ENCODE measurements at places on chromosomes 2 and 18.

GRCh38 chr18:79684283-79684631 lies 4.7 kb downstream of the CTDP1 start:
- DNase-seq = no peak
- no peak overlapping the region for H3K27ac ChIP-seq
- no peak overlapping the region for H3K4me3 ChIP-seq
- H3K27me3 ChIP-seq = peaks cover 5% of the 10 kb centered on the region
- peaks cover 9% of the 10 kb centered on the region for H3K4me1 ChIP-seq

- no peaks in the 10 kb centered on the region for H3K36me3 ChIP-seq
- DNase-seq = no peak
- peaks cover 4% of the 10 kb centered on the region for H3K4me1 ChIP-seq
- no peak overlapping the region for H3K4me3 ChIP-seq
- no peaks in the 10 kb centered on the region for H3K27me3 ChIP-seq
These were observed 53.1 kb upstream of the NRP2 start for GRCh38 chr2:205629091-205629776.

GRCh38 chr18:68478246-68478645 lies 236.7 kb downstream of the TMX3 start:
- no peaks in the 10 kb centered on the region for H3K36me3 ChIP-seq
- no peaks in the 10 kb centered on the region for H3K4me1 ChIP-seq
- no peak overlapping the region for H3K27ac ChIP-seq

GRCh38 chr2:233367586-233367985 lies 13.3 kb downstream of the DGKD start:
- no peaks in the 10 kb centered on the region for H3K27me3 ChIP-seq
- H3K36me3 ChIP-seq = no peaks in the 10 kb centered on the region
- no peak overlapping the region for H3K4me3 ChIP-seq
- H3K4me1 ChIP-seq = no peaks in the 10 kb centered on the region

DNA sequence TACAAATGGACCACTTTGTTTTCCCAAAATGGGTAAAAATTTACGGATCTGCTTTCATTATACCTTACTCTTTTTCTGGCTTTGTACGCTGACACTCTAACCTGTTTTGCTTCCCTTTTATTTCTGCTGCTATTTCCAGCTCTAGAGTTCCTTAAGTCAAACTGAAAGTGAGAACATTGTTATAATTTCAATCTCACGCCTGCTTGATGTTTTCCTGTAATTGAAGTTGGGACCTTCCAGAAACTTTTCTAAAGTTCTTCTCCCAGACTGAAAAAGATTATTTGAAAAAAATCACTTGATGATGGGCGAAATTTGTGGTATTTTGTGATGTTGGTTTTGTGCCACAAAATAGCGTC lies 1.8 kb downstream of the GLS start:
- DNase-seq = no peak
- peaks cover 13% of the 10 kb centered on the region for H3K36me3 ChIP-seq
- peaks cover 26% of the 10 kb centered on the region for H3K4me1 ChIP-seq
- peak overlapping the region; percentile 96 for H3K4me3 ChIP-seq
- peak overlapping the region; percentile 99 for H3K27ac ChIP-seq

DNA sequence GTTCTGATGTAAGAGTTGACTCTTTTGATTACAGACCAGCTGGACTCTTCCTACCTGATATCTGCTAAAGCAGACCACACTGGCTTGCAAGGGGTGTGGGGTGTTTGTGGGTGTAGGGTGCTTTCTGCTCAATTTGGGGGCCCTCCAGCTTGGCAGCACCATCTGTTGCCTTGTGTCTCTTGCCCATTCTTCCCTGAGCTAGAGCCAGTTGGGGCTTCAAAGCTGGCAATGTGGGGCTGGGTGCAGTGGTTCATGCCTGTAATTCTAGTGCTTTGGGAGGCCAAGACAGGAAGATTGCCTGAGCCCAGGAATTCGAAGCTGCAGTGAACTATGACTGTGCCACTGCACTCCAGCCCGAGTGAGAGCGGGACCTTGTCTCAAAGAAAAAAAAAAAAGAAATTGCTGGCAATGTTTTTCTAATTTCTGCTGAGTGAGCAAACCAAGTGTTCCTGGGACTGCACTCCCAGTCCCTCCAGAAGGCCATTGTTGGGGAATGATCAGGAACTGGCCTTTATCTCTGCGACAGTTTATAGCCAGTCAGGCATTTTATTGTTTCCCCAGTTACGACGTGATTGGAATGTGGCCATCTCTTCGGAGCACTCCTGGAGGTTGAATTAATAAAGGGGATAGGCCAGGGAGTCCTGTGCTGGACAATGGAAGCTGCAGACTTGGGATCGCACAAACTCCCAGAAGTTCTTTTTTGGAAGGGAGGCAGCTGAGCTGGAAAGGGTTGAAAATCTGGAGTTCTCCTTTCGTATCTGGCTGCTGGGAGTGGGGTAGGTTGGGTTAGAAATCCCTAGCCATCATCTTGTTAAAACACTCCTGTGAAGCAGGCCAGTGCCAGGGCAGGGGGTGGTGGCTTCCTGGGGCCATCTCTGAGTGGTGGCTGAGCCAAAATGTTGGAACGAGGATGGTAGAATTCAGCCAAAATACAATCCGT lies 57.2 kb downstream of the LIPG start:
- no peak for DNase-seq
- no peaks in the 10 kb centered on the region for H3K36me3 ChIP-seq
- H3K4me1 ChIP-seq = peaks cover 41% of the 10 kb centered on the region
- H3K27me3 ChIP-seq = peaks cover 7% of the 10 kb centered on the region
- H3K4me3 ChIP-seq = no peak overlapping the region
